Myocyte (in vitro differentiated cells): ENCODE measurements at places on chromosomes 5 and 9. TPM values are rescaled to one million over a fixed set of nuclear protein-coding genes. Genes with fewer than 3 reads are reported as not detected.

- DNase-seq, result no peak
These were observed 172.0 kb downstream of the CRB2 start for GRCh38 chr9:123527981-123528380.

DNA sequence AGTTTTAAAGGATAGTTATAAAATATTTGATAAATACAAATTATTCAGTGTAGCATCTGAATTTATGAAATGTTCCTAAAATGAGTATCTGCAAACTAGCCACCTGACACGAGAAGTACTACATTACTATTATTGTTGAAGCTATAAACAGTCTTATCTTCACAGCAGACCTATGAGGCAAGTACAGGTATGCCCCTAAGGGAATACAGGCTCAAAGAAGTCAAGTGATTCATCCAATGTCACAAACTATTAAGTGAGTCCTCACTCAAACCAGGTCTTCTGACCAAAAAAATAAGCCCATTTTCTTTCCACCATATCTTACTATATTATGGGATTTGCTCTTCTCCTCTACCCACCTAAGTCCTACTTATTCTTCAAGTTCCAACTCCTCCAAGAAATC lies 28.7 kb downstream of the STRBP start:
- DNase-seq, result no peak

GRCh38 chr5:142685418-142686209 lies at the start of gene FGF1:
Gene FGF1, minus strand, starts transcription at chr5:142686090. Its CDS starts 71,963 bp downstream, at chr5:142614127.
- DNase-seq, result peak; percentile 93

Gene IRX4
- not detected in 2 replicates for total RNA-seq

DNA sequence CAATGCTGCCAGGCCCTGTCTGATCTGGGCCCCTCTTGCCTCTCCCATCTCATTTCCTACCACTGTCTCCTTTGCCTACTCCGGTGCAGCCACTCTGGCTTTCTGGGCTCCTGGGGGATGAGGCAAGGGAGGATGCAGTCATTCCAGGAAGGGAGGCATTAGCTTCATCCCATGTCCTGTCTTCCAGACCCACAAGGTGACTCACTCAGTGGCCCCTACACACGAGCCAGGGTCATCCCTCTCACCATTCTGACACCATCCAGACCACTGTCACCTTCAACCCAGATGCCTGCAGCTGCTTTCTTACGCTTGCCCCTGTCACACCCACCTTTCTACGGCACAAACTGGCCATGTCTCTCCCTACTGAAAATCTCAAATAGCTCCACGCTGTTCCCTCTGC lies 19.1 kb downstream of the ACSL6 start:
- DNase-seq, result no peak

DNA sequence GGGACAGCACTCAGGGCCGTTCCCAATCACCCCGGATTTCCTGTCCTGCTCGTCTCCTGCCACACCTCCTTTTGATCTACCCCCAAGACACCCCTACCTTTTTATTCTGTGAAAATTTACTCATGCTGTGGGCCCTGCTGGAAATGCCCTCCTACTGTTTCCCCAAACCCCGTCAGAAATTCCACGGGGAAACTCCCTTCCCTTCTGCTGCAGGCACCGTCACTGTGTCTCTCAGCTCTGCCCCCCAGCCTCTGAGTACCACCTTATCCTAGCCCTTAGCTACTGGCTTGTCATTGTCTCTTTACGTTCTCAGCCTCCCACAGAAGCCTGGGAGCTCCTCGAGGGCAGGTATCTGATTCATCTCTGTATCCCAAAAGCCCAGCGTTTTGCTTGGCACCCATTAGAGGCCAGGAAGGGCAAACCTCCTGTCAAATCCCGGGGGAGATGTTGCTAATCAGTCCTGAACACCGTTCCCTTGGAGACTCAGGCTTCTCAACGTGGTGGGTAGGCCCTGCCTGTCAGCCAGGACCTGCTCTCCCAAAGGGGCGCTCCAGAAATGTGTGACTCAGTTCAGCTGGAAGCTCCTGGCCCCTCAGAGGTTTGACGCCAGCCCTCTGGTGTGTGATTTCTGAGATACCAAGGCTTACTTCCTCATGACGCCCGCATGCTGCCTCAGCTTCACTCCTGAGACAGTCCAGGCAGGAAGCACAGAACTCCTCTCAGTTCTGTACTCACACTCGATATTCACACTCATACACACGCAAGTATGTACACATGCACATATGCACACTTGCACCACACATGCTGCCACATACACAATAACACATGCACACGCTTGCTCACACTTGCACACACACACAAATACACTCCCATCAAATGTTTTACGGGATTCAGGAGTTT lies 50.7 kb upstream of the GRHPR start:
- peak; percentile 30 for DNase-seq

DNA sequence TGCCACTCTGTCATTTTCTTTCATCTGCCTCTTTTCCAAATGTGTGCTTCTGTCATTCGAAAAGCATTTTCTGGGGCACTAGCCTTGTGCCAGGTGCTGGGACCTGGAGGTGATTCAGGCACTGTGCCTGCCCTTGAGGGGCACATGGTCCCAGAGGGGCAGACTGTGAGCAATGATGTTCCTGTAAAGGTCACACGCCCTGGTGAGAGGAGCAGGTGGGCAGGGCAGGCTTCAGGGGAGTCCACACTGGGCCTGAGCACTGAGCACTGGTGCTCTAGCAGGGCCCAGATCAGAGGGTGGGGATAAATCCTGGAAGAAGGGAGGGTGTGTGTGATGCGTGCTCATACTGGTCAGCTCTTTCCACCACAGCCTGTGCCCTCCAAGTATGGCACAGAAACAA lies 77.8 kb downstream of the COL15A1 start:
- no peak for DNase-seq
